Activated CD4-positive, alpha-beta T cell treated with anti-CD3 and anti-CD28 coated beads, Interleukin-2, Interleukin-6, amounts not matched to agents 100 ng/mL and 50 ng/mL, durations not matched to agents 16 hours and 8 hours (primary cell): ENCODE measurements at places on chromosomes 5 and 9.
A peak's percentile ranks its signal among the peaks of the same experiment; 100 is the strongest.

- no peak for DNase-seq
Observed at GRCh38 chr9:98570055-98570454, 138.7 kb downstream of the GABBR2 start.

DNA sequence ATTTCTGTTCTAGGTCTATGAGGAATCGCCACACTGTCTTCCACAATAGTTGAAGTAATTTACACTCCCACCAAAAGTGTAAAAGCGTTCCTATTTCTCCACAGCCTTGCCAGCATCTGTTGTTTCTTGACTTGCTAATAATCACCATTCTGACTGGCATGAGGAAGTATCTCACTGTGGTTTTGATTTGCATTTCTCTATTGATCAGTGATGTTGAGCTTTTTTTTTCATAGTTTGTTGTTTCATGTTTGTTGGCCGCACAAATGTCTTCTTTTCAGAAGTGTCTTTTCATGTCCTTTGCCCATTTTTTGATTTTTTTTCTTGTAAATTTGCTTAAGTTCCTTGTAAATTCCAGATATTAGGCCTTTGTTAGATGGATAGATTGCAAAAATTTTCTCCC lies 867.1 kb downstream of the DTWD2 start:
- DNase-seq, result no peak

- DNase-seq, result no peak
Observed at GRCh38 chr9:7097785-7098752, 340.3 kb downstream of the KDM4C start.

GRCh38 chr5:62460578-62460983 lies 48.0 kb downstream of the IPO11 start:
- peak; percentile 44 for DNase-seq

DNA sequence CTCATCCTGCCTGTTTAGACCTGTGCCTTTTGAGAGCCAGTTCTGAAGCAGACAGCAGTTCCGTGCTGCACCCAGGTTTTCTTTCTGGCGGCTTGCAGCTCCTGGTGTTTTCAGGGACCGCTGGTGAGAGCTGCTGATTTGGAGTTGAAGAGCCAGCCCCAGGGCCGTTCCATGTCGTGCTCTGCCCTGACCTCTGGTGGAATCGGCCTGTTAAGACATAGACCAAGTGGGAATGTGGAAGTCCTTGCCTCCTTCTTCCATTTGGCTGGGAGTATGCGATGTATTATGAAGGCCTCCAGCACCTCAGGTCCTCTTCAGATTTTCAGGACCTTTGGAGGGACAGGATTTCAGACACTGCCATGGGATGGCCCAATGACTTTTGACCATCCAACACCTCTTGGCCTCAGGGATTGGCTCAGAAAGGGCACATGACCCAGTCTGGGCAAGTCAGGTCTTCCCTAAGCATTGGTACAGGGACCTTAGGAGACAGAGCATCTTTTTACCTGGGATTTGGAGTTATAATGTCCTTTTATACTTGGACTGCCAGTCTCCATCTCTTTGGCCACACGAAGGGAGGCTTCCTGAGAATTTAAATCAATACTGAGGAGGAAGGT lies 136.1 kb upstream of the CLINT1 start:
- DNase-seq, result peak; percentile 62

GRCh38 chr9:117464941-117465616 lies 50.2 kb upstream of the ASTN2 start:
- no peak for DNase-seq

DNA sequence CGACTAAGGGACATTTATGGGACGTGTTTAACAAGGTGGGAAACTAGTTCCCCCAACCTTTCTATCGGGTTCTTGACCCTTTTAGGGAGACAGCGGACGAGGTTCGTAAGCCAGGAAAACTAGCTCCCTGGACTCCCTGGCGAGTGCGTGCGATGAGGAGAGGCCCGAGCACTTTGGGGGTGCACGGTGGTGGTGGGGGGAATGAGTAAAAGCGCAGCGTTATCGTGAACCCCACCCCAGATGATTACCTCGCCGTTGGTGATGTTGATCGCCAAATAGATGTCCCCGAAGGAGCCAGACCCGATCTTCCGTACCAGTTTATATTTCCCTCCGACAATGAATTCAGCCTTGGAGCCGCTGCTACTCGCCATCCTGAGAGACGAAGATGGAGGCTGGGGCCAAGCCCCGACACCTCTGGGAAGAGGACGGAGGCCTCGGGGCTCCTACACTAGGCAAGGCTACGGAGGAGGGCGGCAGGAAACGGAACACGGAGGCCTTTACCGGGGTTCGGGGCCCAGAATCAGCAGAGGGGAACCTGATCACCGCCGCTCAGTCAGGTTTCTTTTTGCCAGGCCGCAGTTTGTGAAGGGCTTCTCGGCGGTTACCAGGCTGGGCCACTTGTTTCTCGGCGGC lies 529 bp downstream of the CSNK1A1 start:
- no peak for DNase-seq

DNA sequence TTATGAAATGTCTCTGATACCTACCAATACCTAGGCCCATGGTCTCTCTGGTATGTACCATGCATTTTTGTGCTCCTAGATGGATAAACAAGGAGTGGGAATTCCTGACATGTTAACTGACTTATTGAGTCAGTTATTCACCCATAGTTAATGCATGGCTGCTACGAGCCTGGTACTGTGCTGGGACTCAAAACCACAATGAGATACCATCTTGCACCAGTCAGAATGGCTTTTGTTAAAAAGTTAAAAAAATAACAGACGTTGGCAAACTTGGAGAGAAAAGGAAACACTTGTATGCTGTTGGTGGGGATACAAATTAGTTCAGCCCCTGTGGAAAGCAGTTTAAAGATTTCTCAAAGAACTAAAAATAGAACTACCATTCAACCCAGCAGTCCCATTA lies 293.8 kb downstream of the OSTF1 start:
- no peak for DNase-seq

- peak; percentile 55 for DNase-seq
Observed at GRCh38 chr9:99140685-99141314, 35.9 kb downstream of the TGFBR1 start.

DNA sequence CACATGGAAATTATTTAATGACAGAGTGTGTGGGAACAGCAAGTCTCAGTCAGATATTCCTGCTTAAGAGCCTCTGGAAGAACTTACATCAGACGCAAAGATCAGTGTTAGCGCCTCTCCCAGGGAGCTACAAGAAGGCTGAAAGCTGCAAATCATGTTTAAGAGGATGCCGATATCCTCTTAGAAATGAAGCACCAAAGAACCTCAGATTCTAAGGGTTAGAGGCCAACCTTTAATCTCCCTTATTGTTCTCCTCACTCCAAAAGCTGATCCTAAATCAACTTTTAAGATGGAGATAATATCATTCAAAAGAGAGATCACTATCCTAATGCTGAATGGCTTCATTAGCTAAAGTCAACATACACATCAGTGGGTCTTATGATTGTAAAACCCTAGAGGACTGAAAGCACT lies 160.6 kb downstream of the NFIB start:
- no peak for DNase-seq

- DNase-seq, result no peak
Observed at GRCh38 chr5:31733371-31733770, 94.4 kb downstream of the PDZD2 start.

- DNase-seq, result no peak
Observed at GRCh38 chr5:54548565-54548964, 31.0 kb downstream of the SNX18 start.

DNA sequence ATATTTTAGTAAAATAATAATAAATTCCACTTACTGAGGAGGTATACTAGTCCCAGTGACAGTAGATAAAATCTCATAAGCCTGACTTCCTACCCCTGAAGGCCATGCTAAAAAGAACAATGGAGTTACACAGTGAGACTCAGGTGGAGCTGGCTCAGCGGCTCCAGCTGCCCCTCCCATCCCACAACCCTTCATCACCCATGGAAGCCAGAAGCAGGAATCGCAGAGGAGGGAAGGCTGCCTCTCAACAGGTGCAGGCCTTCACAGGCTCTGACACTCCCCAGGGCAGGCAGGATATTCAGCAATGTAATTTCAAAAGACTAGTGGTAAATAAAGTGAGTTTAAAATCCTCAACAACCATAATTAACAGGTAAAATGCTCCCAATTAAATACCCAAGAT lies 67.5 kb downstream of the FANCC start:
- DNase-seq, result no peak

DNA sequence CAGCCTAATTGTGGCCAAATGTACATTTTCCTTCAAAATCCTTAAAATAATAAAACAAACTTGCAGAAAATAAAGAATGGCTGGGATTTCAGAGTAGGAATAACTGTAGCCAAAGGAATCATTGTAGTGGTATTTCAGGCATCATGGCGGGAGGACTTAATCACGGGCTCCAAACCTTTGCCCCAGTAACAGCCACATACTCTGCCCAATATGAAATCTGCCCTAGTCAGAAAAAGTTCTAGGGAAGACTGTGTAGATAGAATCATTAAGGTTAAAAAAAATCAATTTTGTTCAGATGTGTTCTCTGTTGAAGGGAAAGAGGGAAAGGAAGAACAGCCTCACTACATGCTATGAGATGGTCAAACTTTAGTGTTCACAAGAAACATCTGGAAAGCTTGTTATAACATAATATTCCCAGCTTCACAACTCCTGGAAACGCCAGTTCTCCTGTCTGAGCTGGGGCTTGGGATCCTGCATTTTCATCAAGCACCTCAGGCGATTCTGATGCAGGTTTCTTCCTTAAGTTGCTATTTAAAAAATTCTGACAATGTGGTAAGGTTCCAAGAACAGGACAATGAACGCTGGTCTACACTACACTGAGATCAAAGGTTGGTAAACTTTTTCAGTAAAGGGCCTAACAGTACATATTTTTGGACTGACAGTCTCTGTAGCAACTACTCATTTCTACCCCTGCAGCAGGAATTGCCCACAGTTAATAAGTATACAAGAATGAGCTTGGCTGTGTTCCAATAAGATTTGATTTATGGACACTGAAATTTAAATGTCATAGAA lies 87.9 kb downstream of the CEMIP2 start:
- DNase-seq, result no peak

DNA sequence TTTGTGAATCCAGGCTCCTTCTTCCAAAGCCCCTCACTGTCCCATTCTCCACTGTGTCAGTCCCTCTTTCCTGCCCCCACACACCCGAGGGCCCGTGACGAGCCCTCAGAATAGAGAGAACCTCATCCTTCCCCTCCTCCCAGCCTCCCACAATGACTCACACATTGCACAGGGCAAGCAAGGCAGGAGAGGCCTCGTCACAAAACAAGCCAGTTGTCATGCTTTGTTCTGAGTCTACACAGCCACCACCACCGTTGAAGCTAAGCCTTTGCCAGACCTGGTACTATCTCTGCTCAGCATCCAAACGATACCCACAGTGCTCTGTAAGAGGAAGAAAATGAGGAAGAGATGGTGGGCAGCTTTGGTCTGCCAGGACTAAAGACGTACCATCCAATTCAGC lies 142.2 kb upstream of the ZNF366 start:
- DNase-seq, result no peak

- DNase-seq, result no peak
Observed at GRCh38 chr9:123695386-123695785, 234.5 kb downstream of the DENND1A start.

DNA sequence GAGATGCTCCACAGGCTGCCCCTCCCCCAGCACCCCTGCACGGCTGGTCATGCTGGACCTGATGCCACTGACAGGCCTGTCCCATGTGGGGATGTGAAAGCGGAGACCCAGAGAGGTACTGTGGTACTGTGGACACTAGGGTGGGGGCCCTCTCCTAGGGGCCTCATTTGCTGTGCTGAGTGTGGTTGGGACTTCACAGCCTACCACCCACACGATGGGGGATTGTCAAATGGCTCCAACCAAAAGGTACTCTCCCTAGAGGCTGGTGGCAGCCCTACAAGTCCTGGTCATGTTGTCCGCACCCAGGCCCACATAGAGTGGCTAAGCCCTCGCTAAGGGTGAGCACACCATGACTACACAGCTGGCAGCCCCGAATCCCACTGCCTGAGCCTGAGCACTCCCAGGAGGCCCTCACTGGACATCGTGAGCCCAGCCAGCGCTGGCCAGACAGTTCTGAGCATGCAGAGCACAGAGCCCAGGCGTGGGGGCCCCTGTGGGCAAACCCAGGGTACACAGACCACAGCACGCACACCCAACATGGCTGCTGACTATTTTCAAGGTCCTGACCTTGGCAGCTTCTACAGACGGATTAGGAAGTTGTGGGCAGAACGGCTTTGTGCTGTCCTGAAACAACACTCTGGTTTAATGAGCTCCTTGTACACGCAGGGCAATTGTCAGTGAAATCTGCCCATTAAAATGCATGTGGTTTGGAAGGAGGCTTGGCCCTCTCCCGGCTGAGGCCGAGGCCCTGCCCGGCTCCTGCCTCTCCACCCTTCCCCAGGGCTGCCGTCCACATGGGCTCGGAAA lies 214.1 kb downstream of the HSPA4 start:
- no peak for DNase-seq

GRCh38 chr5:60504342-60504741 lies 195.6 kb downstream of the DEPDC1B start:
- no peak for DNase-seq

DNA sequence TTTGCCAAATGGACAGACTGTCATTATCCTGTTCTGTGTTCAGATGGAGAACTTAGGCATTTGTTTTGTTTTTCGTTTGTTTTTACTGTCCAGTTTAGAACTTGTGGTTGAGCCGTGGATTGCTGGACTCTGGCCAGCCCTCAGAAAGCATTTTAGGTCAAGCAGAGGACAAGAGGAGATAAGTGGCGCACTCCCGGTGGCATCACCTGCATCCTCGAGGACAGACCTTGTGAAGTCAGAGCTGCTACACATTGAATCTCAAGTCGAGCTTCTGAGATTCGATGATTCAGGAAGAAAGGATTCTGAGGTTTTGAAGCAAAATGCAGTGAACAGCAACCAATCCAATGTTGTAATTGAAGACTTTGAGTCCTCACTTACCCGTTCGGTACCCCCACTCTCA lies 8.9 kb downstream of the MTRR start:
- DNase-seq, result peak; percentile 16

- DNase-seq, result no peak
Observed at GRCh38 chr5:1144089-1144488, 32.2 kb upstream of the SLC12A7 start.

GRCh38 chr5:76701298-76701697 lies 14.6 kb upstream of the F2R start:
- DNase-seq, result no peak

DNA sequence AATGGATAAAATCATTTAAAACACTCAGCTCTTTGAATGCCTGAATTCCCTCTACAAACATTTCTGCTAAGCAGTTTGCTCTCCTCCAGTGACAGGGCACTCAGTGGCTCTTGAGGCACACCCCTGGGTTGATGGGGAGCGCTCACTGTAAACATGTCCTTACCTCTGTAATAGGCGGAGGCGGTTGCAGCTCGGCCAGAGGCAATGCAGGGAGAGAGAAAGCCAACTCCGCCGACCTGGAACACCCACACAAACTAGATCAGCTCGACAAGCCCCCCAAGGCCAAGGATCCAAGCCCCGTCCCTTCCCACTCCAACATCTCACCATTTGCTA lies 329 bp downstream of the CDC23 start:
- DNase-seq, result peak; percentile 6
